ENCODE measurements at places on chromosomes 12 and 14.

DNA sequence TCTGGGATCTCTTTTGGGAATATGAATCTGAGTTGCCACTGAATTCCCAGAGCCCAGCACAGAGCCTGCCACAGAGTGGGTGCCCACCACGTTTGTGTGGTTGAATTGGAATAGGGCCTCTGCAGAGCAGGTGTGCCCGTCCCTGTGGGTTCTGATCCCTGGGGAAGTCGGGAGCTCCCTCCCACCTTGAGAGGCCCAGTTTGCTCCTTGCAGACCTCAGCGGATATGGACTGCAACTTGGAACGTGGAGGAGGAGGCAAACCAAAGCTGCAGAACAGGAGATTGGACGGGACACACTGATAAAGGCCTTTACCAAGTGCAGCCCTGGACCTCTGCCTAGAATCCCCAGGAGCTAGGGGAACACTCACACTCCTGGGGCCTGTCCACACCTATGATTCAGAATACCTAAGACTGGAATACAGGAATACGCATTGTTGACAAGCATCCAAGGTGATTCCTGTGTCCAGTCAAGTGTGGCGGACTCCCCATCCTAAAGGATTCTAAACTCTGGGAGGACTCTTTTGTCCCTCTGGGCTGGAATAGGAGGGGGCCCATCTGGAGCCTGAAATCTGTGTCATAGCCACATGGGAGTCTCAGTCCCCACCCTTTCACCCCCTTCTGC is 2.4 kb downstream of the KRT76 start:
- DNase-seq: no peak

DNA sequence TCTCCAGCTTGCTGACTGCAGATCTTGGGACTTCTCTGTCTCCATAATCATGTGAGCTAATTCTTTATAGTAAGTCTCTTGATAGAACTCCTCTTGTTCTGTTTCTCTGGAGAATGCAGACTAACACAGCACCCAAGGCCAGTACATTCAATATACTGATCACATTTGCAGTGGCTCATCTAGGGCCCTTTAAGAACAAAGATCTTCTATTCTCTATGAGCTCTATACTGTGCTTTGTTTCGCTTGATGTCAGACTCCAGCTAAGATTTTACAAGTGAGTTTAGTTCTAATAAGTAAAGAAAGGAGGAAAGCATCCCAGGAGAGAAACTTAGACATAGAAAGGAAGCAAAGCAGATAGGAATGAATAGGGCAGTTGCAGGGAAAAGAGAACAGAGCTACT is 69.3 kb upstream of the TMPO start:
- no peak for DNase-seq

- DNase-seq: peak; percentile 71
Observed at GRCh38 chr14:21852061-21852664, 178.5 kb upstream of the OR4E1 start.

DNA sequence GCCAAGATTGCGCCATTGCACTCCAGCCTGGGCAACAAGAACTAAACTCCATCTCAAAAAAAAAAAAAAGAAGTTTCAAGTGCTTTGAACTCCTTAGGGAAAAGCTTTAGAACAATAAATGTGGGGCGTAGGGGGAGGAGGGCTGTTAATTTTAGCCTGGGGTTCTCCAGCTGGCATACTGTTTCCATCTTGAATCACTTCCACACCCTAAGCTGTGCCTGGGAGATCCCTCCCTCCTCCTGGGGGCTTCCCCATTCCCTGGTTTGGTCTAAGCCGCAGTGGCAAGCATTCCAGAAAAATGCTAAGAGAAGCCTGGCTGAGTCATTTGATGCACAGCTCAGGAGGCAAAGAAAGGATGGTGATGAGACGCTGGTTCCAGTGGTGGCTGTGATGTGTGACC is 2.3 kb upstream of the ZNF384 start:
- no peak for DNase-seq

- no peak for DNase-seq
Observed at GRCh38 chr14:46279776-46280175, 371.8 kb downstream of the RPL10L start.
